ENCODE measurements at places on chromosomes 11 and 22.

GRCh38 chr22:39294571-39295468 is 24.6 kb downstream of the RPL3 start:
- DNase-seq = no peak

GRCh38 chr11:20367313-20367948 is 3.9 kb downstream of the HTATIP2 start:
- DNase-seq = no peak

GRCh38 chr11:14698771-14699170 is 55.2 kb downstream of the PDE3B start:
- DNase-seq = no peak

DNA sequence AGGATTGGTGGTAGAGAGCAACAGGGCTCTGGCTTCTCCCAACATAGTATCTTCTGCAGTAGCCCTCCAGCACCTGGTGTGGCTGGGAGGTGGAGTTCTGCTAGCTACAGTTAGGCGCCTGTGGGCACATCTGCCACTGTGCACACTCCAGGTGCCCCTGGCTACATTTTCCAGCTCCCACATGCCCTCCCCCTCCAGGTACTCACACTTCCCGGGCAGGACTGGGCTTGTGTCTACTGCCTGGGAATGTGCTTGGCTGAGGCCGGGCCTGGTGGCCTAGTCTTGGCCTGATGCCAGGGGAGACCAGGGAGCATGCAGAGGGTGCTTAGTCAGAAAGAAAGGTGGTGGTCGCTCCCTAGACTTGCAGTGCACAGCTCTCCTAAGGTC is 15.8 kb downstream of the PHLDB1 start:
- DNase-seq = peak; percentile 73

DNA sequence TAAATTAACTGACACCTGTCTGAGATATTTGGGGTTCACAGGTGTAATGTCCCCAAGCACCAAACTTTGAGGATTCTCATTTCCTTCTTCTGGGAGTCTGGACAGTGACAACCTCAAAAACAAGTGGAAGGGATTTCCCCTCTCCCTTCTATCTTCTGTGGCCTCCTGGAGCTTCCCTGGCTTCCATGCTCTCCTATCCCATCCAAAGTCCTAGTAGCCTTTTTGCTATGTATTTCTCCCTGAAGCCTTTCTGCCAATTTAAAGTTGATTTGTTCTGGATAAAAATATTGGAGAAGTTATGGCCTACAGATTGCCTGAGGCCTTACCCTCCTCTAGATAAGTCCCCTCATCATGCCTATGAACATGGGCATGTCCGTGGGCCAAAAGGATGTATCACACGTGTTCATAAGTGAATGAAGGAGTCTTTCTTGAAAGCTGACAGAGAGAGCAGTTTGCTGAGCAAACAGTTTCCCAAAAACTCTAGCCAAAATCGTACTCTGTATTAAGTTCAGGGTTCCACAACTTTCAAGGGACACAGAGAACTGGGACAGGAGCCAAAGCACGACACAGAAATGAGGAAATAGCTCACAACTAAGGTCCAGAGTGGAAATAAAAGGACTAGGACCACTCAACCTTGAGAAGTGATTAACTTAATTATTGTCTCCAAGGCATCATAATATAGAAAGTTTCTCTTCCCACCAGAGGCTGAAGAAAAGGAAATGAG is 6.7 kb downstream of the HEPACAM start:
- DNase-seq = no peak

- peak; percentile 17 for DNase-seq
Measured at GRCh38 chr11:63682066-63683021, 1.0 kb downstream of the RTN3 start.

DNA sequence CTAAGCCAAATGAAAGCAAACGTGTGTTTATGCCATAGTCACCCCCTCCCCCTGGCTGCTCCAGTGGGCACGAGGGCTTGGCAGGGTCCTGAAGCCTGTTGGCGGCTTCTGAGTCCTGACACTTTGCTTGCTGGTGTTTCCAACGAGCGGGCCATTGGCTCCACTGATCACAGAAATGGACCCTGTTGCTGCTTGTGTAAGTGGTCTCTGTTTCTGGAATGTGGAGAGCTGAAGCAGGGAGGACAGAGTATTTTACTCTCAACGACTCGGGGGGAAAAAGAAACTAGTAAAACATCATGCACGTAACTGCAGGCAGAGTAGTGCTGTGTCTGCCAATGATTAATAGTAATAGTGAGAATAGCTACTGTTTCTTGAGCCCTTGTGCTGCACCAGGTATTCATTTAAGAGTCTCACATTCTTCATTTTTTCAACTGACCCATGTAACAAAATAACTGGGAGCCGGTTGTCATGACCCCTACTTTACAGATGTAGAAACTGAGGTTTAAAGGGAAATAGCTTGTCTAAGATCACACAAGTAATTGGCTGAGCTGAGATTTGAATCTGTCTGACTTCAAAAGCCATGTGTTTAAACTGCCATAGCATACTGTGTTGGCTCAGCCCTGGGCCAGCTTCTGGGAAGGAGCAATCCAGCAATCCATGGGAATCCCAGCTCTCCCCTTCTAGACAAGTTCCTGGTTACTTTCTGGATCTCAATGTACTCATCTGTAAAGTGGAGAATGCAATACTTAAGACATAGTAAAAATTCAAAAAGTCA is 526.7 kb downstream of the INSC start:
- DNase-seq = no peak

DNA sequence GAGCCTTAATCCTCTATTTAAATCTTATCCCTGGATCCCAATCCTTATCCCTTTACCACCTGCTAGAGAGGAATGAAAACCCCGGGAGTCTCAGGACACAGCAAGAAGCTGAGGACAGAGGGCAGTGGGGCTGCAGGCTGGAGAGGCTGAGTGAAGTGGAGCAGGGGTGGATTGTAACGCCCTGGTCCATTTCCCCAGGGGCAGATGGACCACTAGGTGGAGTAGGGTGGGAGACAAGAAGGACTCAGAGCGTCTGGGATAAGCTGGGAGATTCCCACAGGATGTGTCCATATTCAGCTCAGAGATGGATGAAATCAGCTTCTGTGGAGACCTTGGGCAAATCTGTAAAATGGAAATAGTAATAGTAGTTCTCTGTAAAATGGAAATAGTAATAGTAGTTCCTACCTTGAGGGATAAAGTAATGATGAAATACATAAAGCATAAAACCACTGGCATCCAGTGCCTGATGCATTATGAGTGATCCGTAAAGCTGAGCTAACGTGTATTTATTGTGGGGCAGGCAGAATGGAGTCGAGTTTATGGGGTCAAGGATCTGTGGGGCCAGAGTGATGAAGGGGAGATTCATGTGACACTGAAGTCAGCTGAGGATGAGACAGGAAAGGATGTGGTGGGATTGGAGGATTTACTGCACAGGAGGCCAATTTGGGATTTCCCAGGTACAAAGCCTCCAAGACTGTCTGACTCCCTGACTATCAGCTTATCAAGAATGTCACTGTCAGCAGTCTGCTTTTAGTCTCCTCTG is 1.9 kb upstream of the ROBO4 start:
- no peak for DNase-seq

DNA sequence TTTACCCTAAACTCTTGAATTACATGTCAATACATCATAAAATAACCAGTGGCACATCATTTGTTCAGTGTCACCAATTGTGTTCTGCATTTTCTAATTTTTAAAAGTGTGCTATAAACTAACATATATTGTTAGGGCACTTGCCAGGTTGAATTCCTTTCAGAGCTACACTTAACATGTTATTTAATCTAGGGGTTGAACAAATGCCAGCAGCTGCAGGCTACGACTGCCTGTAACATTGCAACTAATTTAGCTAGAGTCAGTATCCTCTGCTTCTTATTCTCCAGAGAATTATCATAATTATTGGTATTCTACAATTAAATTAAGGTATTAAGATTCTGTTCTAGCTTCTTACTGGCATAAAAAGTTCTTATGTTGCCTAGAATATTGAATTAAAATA is 46.4 kb upstream of the ARHGAP42 start:
- no peak for DNase-seq

GRCh38 chr22:22712092-22712658 is 67.8 kb downstream of the GGTLC2 start:
- no peak for DNase-seq
